ENCODE measurements at places on chromosomes 5 and 9.
A peak's percentile ranks its signal among the peaks of the same experiment; 100 is the strongest.

DNA sequence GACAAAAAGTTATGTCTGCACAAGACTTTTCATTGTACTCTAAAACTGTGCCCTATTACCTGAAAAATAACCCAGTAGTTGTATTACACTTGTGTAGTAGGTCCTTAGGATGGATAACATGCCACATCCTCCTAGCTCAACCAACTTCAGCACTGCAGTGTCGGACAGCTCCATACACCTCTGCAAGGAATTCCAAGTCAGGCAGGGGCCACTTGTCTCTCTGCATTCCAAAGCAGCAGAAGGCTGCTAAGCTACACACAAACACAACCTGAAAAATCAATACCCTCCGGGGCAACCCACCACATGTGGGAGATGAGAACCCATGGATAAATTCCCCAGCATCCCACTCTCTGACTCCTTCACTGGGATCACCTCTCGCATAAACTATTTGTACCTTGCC, 50.2 kb downstream of the MED10 start:
- DNase-seq: no peak

DNA sequence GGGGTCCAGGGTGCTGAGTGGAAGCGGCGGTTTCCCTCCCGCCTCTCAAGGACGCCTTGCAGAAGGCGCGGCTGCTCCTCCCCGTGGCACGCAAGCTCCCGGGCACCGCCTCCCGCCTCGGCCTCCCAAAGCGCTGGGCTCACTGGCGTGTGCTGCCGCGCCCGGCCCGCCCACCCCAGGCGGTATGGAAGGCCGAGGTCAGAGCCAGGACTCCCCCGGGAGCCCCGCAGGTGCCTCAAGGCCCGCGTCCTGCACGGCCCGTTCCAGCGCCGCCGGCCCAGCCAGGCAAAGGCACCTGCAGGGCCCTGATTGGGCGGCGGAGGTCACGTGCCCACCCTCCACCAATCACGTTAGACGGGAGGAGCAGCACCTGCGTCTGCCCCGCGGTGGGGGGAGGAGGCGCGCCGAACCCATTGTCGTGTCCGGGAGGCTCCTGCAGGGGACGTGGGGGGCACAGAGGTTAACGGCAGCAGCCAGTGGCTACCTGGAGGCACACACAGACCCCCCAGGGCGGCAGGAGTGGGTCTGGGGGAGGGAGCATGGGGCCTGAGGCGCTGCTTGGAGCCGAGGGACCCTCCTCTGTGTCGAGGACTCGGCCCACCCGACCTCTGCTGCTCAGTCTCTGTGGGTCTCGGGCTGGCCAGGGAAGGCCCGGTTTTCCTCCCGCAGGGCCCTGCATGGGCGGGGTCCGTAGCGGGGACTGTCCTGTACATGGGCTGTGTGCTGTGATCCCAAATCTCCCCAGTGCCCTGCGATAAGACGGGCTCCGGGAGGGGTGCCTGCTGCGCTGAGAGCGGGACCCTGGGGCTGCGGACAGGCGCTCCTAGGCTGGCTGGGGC, 2.0 kb upstream of the LCN12 start:
- DNase-seq: peak; percentile 94

GRCh38 chr9:99040911-99041582, 63.9 kb upstream of the TGFBR1 start:
- DNase-seq: no peak

- DNase-seq: no peak
These were observed 49.9 kb downstream of the ADAMTS12 start for GRCh38 chr5:33841891-33842290.

DNA sequence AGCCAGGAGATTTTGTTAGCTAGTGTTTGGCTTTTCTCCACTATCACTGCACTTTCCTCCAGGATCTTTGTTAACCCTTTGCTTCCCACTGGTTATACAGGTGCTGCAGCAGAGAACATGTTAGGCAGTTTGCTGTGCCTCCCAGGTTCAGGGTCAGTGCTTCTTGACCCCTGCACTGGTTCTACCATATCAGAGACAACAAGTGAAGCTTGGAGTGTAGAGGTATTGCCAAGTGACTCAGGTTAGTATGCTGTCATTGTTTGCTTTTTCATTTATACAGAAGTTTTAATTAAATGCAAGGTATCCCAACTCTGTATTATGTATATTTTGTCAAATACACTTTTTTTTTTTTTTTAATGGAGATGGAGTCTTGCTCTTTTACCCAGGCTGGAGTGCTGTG, 68.4 kb downstream of the GAPVD1 start:
- DNase-seq: no peak

DNA sequence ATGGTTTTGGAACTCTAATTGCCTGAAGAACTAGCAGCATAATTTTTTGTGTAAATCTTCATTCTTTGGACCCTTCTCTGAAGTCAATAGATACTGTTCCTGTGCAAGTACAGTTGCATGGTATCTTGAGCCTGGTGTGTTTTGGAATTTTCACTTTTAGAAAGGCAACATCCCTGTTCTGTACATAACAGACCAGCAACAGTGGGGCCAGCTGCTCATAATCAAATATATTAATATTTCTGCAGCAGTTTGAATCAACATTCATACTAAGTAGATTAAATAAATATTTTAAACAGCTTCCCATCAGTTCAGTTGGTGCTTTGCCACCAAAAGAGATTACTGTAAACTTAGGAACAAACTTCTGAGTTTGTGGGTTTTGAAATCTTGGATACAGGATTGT, 97.9 kb downstream of the CD180 start:
- DNase-seq: no peak

DNA sequence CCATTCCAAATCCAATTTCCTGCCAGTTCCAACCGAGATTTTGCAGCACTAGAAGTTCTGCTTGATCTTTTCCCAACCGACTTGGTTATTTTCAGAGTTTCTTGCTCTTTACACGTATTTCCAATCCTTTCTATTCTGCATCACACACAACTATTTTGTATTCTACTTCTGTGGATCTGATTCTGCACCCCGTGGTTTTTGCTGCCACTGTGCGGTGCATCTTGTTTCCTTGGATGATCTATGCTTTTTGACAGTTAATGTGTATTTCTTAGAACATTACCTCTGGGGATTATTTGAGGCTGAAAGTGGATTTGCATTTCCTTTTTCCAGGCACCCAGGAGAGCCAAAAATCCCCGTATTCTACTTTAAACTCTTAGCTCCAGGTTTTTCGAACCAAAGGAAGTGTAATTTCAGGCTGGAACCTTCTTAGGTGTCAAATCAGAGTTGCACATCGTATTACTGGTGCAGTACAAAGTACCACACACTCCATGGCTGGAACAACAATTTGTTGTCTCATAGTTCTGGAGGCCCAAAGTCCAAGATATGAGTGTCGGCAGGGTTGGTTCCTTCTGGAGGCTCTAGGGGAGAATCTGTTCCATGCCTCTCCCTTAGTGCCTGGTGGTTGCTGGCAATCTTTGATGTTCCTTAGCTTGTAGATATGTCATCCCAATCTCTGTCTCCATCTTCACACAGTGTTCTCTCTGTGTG, 14.7 kb upstream of the SARDH start:
- DNase-seq: no peak

- no peak for DNase-seq
These were observed 15.0 kb downstream of the ARHGAP26 start for GRCh38 chr5:142785206-142785605.

GRCh38 chr9:70020217-70020616, 23.4 kb upstream of the MAMDC2 start:
- no peak for DNase-seq

GRCh38 chr9:115200711-115201505, 83.0 kb upstream of the TNC start:
- no peak for DNase-seq

- no peak for DNase-seq
These were observed 47.0 kb downstream of the KCNV2 start for GRCh38 chr9:2764353-2764752.

DNA sequence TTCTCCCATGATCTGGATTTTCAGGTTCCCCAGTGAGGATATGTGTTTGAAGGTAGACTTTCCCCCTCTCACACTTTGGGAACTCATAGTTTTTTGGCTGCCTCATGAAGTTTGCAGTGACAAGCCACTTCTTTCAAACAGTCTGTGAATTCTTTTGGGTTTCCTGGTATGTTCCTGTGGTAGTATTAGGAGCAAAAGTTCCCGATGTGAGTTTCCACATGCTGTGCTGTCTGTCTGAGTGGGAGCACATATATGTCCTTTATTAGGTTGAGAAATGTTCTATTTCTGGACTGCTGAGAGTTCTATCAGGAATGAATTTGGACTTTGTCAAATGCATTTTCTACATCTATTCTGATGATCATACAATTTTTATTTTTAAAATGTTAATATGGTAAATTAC, 273.2 kb upstream of the TARS1 start:
- DNase-seq: no peak

DNA sequence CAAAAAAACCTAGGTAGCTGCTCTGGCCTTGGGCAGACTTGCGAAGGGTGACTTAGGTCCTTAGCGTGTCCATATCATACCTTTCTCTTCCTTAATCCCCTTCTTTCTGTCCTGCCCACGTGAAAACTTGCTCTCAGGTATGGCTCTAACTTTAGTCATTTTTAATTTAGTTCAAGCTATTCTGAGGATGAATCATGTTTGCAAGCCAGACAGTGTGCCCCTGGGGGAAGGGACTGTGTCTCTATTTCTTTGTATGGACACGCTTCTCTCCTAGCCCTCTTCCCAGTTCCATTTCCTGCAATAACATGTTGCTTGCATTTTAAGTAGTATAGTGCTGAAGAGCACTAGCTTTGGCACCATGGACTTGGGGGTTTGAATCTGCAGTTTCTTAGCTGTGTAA, 120.6 kb downstream of the PTTG1 start:
- DNase-seq: no peak

DNA sequence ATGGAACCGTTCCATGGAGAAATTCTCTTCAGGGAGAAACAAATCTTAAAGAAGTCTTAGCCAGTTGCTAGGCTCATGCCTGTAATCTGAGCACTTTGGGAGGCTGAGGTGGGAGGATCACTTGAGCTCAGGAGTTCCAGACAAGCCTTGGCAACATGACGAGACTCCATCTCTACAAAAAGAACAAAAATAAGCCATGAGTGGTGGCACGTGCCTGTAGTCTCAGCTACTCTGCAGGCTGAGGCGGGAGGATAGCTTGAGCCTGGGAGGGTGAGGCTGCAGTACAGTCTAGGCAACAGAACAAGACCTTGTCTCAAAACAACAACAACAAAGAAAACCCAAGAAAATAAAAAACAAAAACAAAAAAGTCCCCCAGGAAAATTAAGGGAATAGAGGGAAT, 8.2 kb downstream of the HSPB3 start:
- no peak for DNase-seq

GRCh38 chr5:129481161-129481560, 21.1 kb downstream of the ADAMTS19 start:
- DNase-seq: no peak

- DNase-seq: no peak
These were observed 816.4 kb downstream of the SEMA5A start for GRCh38 chr5:8729437-8729836.

GRCh38 chr9:37995348-37995737, 73.7 kb downstream of the SHB start:
- DNase-seq: no peak

DNA sequence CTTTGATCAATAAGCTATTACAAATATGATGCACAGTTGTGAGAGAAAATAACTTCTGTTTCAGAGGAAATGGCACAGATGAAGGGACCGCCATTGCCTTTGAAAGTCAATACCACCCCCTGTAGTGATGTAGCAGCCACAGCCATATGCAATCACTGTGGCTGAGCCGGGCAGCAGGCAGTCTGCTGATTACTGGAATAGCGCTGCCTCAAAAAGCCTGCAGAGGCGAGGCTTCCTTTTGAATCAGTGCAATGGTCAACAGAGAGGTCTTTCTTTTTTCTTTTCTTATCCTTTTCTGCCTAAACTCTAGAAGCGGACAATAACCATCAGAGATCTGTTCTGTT, 265.1 kb upstream of the TAS2R1 start:
- DNase-seq: no peak

DNA sequence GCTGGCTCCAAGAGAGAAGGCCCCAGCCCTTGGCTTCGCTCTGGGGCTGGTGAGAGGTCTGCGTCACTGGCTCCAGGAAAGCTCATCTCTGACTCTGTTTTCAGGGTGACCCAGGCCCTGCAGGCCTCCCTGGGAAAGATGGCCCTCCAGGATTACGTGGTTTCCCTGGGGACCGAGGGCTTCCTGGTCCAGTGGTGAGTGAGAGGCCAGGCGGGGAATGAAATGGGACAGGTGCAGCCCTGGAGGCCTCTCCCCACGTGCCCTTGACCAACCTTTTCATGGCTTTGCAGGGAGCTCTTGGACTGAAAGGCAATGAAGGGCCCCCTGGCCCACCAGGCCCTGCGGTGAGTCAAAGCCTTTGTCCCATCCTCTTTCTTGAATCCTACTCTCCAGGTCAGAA, 75.7 kb upstream of the FCN2 start:
- no peak for DNase-seq

DNA sequence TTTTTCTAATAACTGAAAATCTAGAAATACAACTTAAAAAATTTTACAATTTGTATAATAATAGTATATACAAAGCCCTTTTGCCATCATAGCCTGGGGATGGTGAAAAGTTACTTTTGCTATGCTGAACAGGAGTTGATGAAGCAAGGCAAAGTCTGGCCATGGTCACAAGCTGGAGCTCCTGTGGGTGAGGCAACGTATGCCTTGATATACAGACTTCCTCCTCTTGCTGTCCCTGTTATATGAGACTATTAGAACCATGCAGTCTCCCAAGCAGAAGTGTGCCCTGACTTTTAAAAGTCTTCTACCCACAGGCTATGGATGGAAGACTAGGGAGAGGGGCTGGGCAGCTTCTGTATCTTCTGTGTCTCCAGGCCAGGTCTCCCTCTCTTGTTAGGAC, 15.7 kb downstream of the FAM151B start:
- DNase-seq: no peak

DNA sequence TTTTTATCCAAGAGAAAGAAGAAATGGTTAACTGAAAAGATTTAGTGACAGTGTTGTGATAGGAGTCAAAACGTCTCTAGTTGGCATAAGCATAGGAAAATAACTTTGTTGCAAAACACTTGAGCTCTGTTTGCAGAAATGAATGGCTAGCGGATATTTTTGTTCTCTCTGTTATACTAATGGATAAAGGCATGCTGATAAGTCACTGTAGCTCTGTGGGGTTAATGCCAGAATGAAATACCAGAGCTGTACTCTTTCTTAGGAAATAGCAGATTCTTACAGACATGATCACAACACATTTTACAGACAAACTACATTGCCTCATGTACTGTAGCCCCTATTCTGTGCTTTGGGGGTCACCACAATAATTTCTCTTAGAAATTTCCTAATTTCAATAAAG, 202.8 kb downstream of the DMRTA1 start:
- no peak for DNase-seq

DNA sequence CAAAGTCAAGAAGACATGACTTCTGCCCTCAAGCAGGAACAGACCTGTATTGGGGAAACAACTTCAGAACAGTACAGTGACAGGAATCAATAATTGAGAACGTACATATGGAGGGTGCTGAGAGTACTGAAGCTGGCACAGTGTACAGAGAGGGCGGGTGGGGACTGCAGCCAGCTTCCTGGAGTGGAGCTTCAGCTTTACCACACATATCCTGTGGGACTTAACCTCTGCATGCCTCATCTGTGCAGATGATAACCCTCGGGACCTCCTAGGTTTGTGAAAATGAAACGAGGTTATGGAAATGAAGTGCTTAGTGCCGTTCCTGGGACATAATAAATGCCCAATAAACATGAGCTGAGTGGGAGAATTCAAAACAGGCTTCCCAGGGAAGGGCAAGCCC, 22.1 kb upstream of the RARS1 start:
- DNase-seq: no peak

All from stimulated activated CD8-positive, alpha-beta memory T cell treated with anti-CD3 and anti-CD28 coated beads, Interleukin-4, amount 100 ng/mL, for 1 hour (primary cell).